ENCODE measurements at places on chromosomes 16 and 17.

- no peak for DNase-seq
Observed at GRCh38 chr17:72618001-72618509, 474.4 kb downstream of the SLC39A11 start.

DNA sequence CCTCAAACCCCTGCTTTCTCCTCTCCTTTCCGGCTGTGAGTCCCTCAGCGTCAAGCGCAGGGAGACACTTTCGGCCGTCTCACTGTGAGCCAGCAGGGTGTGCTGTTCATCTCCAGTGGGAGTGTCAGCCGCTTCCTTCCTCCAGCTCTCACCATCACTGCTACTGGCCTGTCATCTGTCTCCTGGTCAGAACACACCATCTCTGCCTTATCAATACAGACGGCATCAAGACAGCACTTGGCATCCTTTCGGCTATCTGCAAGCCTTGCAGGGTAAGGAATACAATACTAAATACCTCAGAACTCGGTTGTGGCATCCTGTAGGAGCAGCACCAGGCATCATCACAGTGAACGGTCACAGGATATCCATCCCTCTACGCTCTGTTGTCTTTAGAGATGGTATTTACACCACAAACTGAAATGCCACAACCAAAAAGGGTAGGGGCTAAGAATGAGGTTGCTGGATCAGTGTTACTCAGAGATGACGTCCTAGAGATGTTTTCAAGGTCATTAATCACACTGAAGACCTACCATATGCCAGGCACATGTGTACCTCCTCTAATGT lies 20.7 kb upstream of the CMTM4 start:
- DNase-seq: peak; percentile 40

DNA sequence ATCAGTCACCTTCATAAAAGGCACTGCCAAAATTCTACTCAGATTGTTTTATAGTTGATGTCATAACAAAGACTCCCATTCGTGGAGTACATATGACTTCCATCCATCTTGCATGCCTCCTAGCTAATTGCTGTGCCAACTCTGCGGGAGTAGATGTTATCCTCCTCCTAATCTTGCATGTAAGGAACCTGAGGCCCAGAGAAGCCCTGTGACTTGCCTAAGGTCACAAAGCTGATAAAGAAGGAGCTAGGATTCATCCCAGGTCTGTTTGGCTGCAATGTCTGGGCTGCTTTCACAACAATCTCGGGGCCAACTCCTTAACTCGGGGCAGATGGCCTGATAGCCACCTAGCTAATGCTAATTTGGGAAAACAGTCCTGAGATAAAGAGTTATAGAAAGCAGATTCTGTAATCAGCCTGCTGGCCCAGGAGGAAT lies 87.3 kb downstream of the YPEL2 start:
- DNase-seq: no peak

DNA sequence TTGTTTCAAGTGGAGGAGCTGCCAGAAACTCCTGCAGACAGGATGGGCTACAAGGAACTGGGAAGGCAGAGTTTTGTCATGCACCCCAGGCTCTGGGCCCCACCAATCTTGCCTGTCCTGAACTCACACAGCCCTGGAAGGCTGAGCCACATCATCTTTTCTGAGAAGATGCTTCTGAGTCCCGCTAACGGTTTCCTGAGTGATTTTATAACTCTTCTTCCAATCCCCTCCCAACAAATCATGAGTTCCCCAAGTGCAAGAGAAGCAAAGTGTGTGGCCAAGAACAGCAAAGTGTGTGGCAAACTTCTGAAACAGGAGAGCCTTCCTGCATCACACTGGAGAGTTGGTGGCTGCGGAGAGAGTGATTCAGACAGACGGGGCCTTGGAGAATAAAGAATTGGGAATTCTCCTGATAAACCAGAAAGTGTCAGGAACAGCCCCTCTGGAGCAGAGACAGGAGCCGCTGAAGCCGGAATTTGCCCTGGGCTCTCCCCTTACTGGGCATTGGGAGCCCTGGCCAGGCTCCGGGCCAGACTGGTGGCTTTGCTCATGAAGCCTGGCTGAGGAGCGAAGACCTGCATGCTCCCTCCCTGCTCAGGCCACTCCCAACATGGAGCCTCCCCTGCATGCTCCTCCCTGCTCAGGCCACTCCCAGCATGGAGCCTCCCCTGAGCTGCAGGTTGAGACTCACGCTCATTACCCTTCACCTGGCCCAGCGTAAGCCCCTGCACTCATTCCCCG lies 47.2 kb downstream of the PITPNM3 start:
- DNase-seq: no peak

- no peak for DNase-seq
Observed at GRCh38 chr16:2700786-2701185, 18.5 kb downstream of the KCTD5 start.

- peak; percentile 19 for DNase-seq
Observed at GRCh38 chr16:53546988-53547391, 44.0 kb upstream of the AKTIP start.

- no peak for DNase-seq
Observed at GRCh38 chr17:286571-286970, 66.0 kb downstream of the RPH3AL start.

- peak; percentile 88 for DNase-seq
Observed at GRCh38 chr16:28181515-28181914, 30.2 kb downstream of the XPO6 start.

GRCh38 chr17:47208744-47209488 lies at the start of gene MYL4:
MYL4 (plus strand) TSS chr17:47209348; CDS start chr17:47209423, 75 bp downstream.
- DNase-seq: no peak

GRCh38 chr17:27269201-27269600 lies 24.7 kb upstream of the WSB1 start:
- DNase-seq: no peak

DNA sequence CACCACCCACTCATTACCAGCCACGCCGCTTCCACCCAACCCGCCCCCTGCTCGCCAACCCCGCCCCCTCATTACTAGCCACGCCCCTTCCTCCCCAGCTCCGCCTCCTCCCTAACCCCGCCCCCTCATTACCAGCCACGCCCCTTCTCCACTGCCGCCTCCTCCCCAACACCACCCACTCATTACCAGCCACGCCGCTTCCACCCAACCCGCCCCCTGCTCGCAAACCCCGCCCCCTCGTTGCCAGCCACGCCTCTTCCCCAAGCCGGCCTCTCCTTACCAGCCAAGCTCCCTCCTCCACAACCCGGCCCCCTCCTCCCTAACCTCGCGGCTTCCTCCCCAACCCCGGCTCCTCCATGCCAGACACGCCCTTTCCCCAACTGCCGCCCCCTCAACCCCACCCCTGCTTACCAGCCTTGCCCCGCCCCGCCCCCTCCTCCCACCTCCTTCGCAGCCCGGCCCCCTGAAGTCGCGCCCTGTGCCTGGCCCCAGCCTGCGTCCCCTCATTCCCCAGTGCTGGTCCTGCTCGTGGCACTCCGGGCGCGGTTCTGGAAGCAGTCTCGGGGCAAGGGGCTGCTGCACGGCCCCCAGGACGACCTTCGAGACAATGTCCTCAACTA lies 7.3 kb downstream of the SLC22A31 start:
- DNase-seq: peak; percentile 67

GRCh38 chr17:73604476-73604875 lies 39.8 kb downstream of the SDK2 start:
- DNase-seq: no peak

GRCh38 chr16:20203272-20203671 lies 124.0 kb downstream of the GP2 start:
- no peak for DNase-seq

DNA sequence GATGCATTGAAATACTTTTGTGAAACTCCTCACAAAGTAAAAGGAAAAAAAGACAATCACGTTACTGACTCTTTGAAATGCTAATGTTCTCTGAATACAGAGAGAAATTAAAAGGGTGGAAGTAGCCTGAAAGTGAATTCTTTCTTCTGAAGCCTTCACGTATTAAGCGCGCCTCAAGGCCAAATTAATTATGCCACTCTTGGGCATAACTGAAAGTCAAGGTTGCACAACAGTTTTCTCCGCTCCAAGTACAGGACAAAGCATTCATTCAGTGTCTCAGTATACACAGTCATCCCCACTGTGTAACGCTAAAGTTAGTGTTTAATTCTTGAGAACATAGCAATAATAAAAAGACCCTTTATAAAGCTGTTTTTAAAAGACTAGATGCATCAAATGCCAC lies 21.5 kb downstream of the PARN start:
- DNase-seq: no peak

DNA sequence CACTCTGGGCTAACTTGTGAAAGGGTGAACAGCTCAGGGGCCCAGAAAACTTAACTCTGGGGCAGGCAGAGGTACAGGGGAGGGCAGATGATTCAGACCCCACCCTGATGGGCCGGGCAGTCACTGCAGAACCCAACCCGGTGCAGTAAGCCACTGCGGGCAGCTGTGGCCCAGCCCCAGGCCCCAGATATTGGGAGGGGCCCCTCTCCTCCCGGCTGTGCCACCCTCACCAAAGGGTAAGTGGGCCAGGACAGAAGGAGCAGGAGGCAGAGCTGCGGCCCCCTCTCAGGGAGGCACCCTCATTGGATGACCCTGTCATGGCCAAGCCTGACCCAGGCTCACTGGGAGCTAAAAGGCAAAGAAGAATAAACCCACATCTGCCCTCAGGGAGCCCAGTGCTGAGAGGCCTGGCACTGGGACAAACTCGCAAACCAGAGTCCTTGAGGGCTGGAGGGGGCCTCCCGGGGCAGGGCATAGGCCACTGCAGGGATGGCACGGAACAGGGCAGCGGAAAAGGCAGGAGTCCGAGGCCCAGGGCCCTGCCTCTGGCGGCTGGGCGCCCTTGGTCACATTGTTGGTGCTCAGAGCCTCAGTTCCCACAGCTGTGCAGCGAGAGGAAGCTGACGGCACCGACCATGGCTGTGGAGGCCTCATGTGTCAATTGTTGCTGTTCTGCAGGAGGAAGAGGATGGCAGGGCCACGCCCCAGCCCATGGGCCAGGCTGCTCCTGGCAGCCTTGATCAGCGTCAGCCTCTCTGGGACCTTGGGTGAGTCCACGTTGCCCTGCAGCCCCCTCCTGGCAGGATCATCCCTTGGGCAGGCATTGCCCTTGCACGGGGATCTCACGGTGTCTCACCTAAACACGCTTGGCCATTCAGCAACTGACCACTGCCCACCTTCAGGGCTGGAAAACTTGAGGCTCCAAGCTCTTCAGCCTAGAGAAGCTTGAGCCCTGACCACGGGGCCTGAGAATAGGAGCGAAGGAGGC lies 3.1 kb downstream of the ITGB4 start:
- DNase-seq: no peak

DNA sequence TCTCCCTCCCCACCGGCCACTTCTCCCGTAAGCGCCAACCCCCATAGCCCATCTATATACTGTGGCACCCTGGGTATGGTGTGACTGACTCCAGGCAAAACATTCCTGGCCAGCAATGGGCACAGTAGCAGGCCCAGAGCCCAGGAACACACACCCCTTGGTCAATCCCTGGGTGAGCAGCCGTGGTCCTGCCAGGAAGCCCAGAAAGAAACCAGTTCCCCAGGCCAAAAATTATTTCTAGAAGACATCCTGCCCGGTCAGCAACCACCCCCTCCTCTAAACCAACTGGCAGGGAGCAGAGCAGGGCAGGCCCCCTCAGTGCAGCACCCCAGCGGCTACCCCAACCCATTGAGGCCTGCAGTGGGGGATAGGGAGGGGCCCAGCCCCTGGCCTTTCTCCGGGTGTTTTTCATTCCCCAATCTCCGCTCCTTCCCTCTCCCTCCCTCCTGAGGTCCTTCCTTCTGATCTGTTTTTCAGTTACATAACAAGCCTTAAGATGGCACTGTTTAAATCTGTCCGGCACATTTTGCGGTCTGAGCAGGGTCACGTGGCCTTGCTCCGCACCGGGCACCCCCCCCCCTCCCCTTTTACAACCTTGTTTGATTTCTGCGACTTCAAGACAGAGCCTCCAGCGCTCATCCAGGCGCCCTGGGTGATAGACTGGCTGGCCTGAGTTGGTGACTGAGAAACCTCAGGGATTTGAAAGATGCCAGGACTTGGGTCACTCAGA lies 2.0 kb downstream of the NPTX1 start:
- no peak for DNase-seq

DNA sequence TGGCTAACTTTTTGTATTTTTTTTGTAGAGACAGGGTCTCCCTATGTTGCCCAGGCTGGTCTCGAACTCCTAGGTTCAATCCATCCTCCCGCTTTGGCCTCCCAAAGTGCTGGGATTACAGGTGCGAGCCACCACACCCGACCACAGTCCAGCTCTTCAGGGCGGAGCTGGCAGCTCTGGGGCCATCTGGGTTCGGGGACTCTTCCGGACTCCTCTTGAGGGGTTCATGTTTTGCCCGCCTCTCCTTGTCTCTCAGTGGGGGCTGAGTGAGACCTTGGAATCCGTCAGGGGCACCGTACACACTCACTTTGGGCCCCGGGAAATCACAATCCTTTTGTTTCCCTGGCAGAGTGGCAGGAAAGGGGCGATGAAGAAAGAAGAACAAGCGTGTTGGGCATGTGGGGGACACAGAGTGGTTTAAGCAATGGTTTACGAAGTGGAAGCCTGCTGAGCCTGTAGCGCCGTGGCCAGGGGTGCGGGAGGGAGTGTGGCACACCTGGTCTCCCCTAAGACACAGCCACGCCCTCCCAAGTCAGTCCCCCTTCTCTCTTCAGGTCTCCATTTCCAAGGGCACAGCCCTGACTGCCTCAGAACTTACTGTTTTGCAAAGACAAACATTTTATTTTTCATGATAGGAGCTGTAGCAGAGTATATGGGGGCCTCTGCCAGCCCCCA lies 26.1 kb downstream of the TNS4 start:
- no peak for DNase-seq

- DNase-seq: no peak
Observed at GRCh38 chr17:29557085-29557738, 9.6 kb downstream of the ABHD15 start.
